CD4-positive, alpha-beta T cell treated with Interleukin-12 subunit alpha and Interleukin-12 subunit beta, for 1 hour (primary cell): ENCODE measurements at places on chromosomes 2 and 18.

DNA sequence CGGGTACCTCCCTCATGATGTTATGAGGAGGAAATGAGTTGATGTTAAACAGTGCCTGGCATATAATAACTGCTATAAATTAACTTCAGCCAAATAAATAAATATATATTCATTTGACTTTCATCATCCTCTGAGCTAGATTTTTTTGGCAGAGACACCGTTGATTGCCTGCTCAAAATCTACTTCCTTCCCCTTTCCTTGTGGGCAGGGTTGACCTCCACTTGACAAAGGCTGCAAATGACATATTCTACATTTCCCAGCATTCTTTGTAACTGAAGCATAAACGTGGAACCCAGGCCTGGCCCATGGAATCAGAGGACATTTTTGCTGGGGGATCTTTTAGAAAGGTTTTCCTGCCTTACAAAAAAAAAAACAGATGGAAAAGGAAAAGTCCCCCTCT lies 177.8 kb downstream of the TXNL1 start:
- no peak for DNase-seq

- no peak for DNase-seq
Observed at GRCh38 chr2:117921520-117921919, 92.3 kb downstream of the CCDC93 start.

- DNase-seq = no peak
Observed at GRCh38 chr2:55164534-55165480, 67.3 kb downstream of the CLHC1 start.

DNA sequence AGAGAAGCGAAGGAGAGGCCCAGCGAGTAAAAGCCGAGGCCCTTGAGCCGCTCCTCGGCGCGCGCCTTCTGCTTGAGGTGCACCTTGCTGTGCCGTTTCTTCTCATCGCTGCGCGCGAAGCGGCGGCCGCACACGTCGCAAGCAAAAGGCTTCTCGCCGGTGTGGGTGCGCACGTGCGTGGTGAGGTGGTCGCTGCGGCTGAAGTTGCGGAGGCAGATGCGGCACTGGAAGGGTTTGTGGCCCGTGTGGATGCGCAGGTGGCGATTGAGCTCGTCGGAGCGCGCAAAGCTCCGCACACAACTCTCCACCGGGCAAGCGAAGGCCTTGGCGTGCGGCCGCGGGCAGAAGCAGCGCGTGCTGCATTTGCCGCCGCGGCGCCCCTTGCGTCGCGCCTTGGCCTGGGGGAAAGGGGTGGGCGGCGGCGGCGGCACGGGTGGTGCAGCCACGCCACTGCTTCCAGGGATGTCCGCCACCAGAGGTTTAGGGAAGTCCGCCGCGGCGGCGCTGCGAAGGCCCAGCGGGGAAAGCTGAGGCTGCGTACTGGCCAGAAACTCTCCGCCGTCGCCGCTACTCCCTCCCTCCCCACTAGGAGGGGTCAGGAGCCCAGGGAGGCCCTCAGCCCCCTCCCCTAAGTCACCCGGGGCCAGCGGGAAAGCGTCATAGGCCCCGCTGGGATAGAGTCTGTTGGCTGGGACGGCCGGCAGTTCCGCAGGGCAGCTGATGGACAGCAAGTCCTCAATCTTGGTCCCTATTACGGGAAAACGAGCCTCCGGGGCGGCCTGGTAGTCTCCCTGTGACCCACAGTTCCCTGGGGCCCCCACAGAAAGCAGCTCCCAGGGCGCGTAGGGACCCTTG lies 1.7 kb downstream of the EGR4 start:
- DNase-seq = no peak

DNA sequence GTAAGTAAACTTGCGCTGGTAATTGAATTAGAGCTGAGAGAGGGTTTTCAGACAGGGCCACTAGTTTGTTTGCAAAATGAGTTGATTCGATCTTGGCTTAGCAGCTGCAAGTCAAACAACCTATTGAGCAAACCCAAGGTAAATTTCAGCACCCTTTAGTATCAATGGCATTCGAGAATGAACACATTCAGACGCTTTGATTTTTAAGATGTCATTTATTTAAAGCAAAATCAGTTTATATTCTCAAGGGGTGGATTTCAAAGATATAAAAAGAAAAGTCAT lies 44.2 kb downstream of the TGIF1 start:
- DNase-seq = no peak

- DNase-seq = no peak
Observed at GRCh38 chr2:69625078-69625795, 18.3 kb downstream of the AAK1 start.
